ENCODE measurements at places on chromosomes 3 and 15.

DNA sequence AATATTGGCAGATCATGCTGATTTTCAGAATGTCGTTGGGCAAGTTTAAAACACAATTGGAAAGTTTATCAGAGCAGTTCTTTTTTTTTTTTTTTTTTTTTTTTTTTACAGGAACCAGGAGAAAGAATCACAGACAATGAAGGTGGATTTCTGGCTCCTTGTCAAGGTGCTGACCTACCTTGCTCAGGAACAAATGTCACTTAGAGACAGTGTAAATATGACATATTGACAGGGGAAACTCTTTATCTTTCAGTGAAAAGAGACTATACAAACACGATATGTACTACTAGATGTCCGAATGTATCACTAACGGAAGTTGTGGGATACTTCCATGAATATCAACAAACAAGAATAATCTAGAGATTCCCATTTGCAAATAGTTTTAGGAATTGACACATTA lies 237.3 kb downstream of the FMN1 start:
- no peak for ATAC-seq

DNA sequence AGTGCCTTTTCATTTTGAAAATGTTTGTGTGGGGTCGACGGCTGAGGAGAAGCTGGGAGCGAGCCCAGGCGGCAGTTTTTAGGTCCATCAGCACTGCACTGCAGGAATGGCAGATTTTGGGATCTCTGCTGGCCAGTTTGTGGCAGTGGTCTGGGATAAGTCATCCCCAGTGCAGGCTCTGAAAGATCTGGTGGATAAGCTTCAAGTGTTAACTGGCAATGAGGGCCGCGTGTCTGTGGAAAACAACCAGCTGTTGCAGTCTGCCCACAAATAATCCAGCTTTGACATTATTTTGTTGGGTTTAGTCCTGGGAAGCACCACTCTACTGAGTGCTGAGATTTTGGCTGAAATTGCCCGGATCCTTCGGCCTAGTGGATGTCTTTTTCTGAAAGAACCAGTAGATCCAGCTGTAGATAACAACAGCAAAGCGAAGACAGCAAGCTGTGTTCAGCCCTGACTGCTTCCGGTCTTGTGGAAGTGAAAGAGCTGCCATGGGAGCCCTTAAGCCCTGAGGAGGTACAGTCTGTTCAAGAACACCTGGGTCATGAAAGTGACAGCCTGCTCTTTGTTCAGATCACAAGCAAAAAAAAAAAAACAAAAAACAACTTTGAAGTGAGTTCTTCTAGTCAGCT lies 13.1 kb upstream of the ANP32A start:
- no peak for ATAC-seq

DNA sequence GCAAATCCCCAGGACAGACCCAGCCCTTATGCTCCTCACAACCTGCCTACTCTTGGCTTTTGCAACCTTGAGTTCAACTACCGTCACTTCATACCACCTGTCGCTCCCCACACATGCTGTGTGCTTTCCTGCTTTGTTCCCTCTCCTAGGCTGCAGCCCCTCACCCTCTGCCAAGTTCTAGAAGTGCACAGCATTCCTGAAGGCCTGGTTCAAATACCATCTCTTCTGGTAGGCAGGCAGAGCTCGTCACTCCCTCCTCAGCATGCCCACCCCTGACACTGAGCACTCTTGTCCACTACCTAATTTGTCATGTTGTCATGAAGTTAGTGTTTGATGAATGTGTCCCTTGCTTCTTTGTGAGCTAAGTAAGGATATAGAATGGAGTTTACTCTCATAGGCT lies 129.6 kb downstream of the SEMA6D start:
- no peak for ATAC-seq

GRCh38 chr3:71051893-71052687 lies 531.4 kb downstream of the FOXP1 start:
- peak; percentile 62 for ATAC-seq

DNA sequence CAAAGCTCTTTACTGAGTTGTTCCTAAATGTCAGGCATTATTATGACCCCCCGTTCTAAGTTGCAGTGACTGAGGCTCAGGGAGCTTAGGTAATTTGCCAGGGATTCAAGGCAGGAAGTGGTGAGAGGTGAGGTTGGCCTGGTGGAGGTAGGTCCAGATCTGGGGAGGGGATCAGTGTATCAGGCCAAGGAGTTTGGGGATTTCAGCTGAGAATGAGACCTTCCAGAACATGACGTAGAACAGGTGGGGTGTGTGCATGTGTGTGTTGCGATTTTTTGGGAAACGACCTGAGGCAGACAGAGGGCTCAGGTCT lies 41.1 kb upstream of the MRPS22 start:
- no peak for ATAC-seq

DNA sequence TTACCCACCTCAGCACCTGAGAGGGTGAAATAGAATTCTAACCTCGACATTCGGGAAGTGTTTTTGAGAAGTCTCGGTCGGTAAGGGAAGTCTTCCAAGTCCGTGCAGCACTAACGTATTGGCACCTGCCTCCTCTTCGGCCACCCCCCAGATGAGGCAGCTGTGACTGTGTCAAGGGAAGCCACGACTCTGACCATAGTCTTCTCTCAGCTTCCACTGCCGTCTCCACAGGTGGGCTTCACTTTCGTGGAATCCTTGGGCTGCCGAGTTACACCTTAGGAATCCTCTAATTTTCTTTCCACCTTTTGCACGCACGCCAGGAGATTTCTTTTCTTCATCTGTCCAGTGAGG lies 775 bp downstream of the CCNDBP1 start:
- ATAC-seq, result peak; percentile 6

DNA sequence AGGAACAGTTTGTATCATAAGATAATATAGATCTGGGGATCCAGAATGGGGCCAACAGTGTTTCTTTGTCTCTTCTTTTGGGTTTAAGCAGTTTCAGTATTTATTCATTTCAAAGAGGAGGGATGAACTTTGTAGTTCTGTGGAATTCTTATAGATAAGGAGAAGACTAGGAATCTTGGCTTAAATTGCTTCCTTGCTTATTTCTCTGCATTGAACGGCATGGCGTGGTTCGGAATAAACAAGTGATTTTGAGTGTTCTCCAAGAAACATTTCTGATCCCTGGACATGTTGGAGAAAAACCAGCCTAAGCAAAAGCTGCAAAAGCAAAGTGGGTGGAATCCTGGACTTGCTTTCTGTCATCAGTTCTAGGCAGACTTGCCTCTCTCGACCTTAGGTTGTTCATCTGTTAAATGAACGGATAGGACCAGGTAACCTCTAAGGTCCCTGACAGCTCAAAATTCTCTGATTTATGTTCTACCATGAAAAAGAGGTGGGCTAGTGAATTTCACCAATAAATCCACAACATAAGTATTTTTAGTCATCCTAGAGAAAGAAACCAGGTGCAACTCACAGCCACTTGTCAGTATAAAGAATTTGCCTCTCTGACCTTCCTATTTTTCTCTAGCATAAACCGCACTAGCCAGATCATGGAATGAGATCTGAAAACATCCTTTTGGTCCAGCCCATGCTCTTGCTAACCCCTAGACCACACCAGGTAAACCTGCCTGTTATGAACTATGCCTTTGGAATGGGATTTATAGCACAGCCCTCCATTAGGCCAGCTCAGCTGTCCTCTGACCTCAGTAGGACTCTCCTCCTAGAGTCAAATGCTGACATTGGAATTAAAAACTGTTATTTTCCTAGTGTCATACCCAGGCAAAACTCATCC lies 78.8 kb downstream of the CLDN11 start:
- no peak for ATAC-seq

- ATAC-seq, result peak; percentile 90
Observed at GRCh38 chr3:87088993-87089841, 98.3 kb upstream of the VGLL3 start.

- peak; percentile 82 for ATAC-seq
Observed at GRCh38 chr3:111763001-111763471, 96.0 kb upstream of the PHLDB2 start.

DNA sequence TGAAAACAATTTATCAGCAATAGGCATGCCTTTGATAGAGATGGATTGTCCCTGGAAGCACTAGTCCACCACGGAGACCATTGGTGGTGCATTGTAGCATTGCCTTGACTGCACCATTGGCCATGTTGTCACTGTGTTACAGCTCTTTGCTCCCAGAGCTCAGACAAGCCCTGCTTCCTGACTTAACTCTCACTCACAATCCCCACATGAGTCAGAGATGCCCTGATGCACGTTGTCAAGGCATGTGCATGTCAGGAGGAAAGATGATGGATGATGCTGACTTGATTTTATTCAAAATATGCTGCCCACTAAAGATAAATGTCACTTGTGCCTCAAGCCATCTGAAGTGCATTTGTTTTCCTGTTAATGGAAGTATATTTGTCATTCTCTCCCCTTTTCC lies 266.1 kb downstream of the ARRDC4 start:
- ATAC-seq, result no peak

Data from motor neuron (in vitro differentiated cells).